Activated T-cell treated with anti-CD3 and anti-CD28 coated beads, Interleukin-2, amount 50 U/mL, for 72 hours (primary cell): ENCODE measurements at places on chromosomes 5 and 9. TPM values are rescaled to one million over a fixed set of nuclear protein-coding genes. Genes with fewer than 3 reads are reported as not detected.

TSSK1B gene
- not detected for total RNA-seq

ARID3C gene
- total RNA-seq, result 0.29 TPM

GRCh38 chr9:28051559-28052503, 478.6 kb upstream of the C9orf72 start:
- no peak for DNase-seq
- H3K36me3 ChIP-seq, result no peaks in the 10 kb centered on the region
- no peak overlapping the region for H3K27ac ChIP-seq
- H3K27me3 ChIP-seq, result no peaks in the 10 kb centered on the region
- no peak overlapping the region for H3K4me3 ChIP-seq
- no peaks in the 10 kb centered on the region for H3K4me1 ChIP-seq

- no peak for DNase-seq
- H3K4me1 ChIP-seq, result peaks cover 5% of the 10 kb centered on the region
- H3K27me3 ChIP-seq, result no peaks in the 10 kb centered on the region
- H3K36me3 ChIP-seq, result no peaks in the 10 kb centered on the region
Observed at GRCh38 chr9:15361737-15362136, 54.7 kb upstream of the TTC39B start.

GRCh38 chr5:54194318-54194717, 116.1 kb downstream of the ARL15 start:
- H3K36me3 ChIP-seq, result no peaks in the 10 kb centered on the region
- no peaks in the 10 kb centered on the region for H3K27me3 ChIP-seq
- no peak overlapping the region for H3K27ac ChIP-seq
- no peak for DNase-seq
- H3K4me1 ChIP-seq, result no peaks in the 10 kb centered on the region

DNA sequence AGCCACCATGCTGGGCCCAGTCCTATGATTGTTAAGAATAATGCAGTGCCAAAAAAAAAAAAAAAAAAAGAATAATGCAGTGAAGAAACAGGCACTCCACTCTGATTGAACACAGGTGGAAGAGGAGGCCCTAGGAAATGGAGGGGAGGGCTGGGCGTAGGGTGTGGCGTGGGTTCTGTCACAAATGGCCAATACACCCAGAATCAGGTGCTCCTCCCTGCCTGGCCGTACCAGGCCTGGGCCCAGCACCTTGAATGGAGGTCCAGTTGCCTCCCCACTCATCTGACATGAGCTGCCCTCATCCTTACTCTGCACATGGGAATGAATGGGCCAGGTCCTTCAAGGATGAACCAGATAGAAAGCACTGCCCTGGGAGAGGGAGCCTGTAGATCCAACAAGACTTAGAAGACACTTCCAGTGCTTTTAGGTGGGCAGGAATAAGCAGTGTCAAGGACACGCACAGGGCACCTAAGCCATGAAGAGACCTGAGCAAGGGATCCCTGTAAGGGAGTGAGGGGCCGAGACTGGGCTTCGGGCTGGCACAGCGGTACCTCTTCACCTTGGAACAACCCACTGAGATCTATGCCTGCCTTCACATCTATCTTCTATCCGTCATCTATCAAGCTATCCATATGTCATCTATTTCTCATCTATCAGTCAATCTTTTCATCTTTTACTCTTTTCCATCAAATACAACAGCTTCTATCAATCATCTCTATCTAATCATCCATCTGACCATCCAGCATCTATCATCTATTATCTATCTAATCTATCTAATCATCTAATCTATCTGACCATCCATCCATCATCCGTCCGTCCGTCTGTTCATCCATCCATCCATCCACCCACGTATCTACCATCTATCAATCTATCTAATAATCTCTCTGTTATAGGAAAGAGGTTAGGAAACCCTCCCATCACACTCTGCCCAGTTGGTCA, 15.9 kb downstream of the NINJ1 start:
- peaks cover 2% of the 10 kb centered on the region for H3K36me3 ChIP-seq
- peak overlapping the region; percentile 44 for H3K27ac ChIP-seq
- H3K27me3 ChIP-seq, result no peaks in the 10 kb centered on the region
- H3K4me1 ChIP-seq, result peaks cover 25% of the 10 kb centered on the region
- DNase-seq, result no peak
- no peak overlapping the region for H3K4me3 ChIP-seq

- no peaks in the 10 kb centered on the region for H3K27me3 ChIP-seq
- no peak for DNase-seq
- H3K4me3 ChIP-seq, result no peak overlapping the region
- no peak overlapping the region for H3K27ac ChIP-seq
- no peaks in the 10 kb centered on the region for H3K36me3 ChIP-seq
- H3K4me1 ChIP-seq, result no peaks in the 10 kb centered on the region
Observed at GRCh38 chr5:100479079-100479688, 56.0 kb upstream of the FAM174A start.

ARAP3 gene
- total RNA-seq, result 4.1 TPM

DNA sequence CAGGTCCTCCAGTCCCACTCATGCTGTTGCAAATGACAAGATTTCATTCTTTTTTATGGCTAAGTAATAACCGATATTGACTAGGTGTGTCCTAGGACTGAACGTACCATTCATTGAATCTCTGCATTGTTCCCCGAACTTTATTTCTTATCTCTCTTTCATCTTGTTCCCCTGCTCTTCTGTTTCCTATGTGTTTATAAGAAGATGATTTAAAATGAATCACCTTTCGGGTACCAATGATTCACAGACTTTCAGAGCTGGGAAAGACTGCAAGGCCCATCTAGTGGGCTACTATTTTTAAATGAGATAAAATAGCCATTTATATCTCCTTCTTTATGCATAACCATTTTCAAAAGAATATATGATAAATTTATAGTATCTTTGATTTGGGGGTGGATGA, 133.0 kb downstream of the CDH18 start:
- no peak for DNase-seq
- no peaks in the 10 kb centered on the region for H3K27me3 ChIP-seq
- H3K4me3 ChIP-seq, result no peak overlapping the region
- H3K27ac ChIP-seq, result no peak overlapping the region
- H3K4me1 ChIP-seq, result no peaks in the 10 kb centered on the region

DNA sequence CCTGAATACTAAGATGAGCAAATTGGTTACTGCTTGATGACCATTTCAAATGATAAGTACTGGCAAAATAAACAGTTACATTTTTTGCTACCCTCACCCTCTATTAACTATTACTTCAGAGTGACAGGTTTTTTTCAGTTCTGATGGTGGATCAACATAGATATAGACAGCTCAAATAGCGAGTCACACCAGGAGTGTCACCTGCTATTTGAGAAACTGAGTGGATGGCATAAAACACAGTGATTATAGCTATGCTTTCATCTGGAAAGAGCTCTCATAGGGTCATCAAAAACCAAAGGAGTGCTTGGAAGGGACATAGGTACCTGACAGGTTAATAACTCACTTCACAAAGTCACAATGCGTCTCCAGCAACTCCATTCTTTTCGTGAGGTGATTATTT, 244.5 kb upstream of the C9orf72 start:
- DNase-seq, result no peak
- no peak overlapping the region for H3K4me3 ChIP-seq
- H3K27ac ChIP-seq, result no peak overlapping the region
- H3K36me3 ChIP-seq, result no peaks in the 10 kb centered on the region
- H3K4me1 ChIP-seq, result no peaks in the 10 kb centered on the region
- no peaks in the 10 kb centered on the region for H3K27me3 ChIP-seq

IFNB1 gene
- total RNA-seq, result 1.6 TPM

SLC34A1 gene
- 0.21 TPM for total RNA-seq

GRCh38 chr9:2991292-2991691, 147.4 kb upstream of the PUM3 start:
- H3K27ac ChIP-seq, result no peak overlapping the region
- H3K4me1 ChIP-seq, result no peaks in the 10 kb centered on the region
- H3K4me3 ChIP-seq, result no peak overlapping the region
- peaks cover 7% of the 10 kb centered on the region for H3K27me3 ChIP-seq
- DNase-seq, result no peak

- H3K4me3 ChIP-seq, result no peak overlapping the region
- no peaks in the 10 kb centered on the region for H3K4me1 ChIP-seq
- no peak overlapping the region for H3K27ac ChIP-seq
- no peaks in the 10 kb centered on the region for H3K27me3 ChIP-seq
Observed at GRCh38 chr5:31733371-31733770, 94.4 kb downstream of the PDZD2 start.

LRRC19 gene
- total RNA-seq, result not detected

- H3K4me3 ChIP-seq, result no peak overlapping the region
- H3K4me1 ChIP-seq, result no peaks in the 10 kb centered on the region
- no peak overlapping the region for H3K27ac ChIP-seq
- H3K36me3 ChIP-seq, result no peaks in the 10 kb centered on the region
Observed at GRCh38 chr5:128143911-128144310, 60.3 kb downstream of the SLC12A2 start.
